ENCODE measurements at places on chromosomes 3 and 15. TPM values are rescaled to one million over a fixed set of nuclear protein-coding genes. Genes with fewer than 3 reads are reported as not detected.

The TMEM207 gene
- not detected for total RNA-seq

The TLR9 gene
- 1.2 TPM for total RNA-seq

The ROPN1 gene
- total RNA-seq, result not detected

The LDHAL6B gene
- not detected for total RNA-seq

The SCAMP5 gene
- total RNA-seq, result 1.2 TPM

The CFAP20DC gene
- total RNA-seq, result 2.0 TPM

The LRRC31 gene
- not detected for total RNA-seq

GRCh38 chr3:176051766-176052165 lies 1145.5 kb downstream of the TBL1XR1 start:
- no peak for DNase-seq

DNA sequence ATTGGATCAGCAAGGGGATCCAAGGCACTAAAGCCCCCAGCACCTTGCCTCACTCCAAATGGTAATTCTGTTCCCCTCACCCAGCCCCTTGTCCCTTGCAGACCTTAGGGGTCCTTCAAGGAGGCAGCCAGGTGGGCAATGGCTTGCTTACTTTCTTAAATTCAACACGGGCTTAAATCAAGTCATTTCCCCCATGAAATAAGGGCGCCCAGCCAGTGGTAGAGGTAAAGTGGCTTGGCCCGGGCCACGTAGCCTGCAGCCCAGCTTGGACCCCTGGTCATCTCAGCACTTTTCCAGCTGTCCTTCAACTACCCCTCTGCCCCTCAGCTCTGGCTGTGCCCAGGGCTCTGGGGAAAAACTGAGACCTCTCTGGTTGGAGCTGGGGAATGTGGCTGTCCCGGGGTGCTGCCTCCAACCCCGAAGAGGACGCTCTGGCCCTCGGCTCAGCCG lies 1.2 kb downstream of the PSTPIP1 start:
- DNase-seq, result no peak

DNA sequence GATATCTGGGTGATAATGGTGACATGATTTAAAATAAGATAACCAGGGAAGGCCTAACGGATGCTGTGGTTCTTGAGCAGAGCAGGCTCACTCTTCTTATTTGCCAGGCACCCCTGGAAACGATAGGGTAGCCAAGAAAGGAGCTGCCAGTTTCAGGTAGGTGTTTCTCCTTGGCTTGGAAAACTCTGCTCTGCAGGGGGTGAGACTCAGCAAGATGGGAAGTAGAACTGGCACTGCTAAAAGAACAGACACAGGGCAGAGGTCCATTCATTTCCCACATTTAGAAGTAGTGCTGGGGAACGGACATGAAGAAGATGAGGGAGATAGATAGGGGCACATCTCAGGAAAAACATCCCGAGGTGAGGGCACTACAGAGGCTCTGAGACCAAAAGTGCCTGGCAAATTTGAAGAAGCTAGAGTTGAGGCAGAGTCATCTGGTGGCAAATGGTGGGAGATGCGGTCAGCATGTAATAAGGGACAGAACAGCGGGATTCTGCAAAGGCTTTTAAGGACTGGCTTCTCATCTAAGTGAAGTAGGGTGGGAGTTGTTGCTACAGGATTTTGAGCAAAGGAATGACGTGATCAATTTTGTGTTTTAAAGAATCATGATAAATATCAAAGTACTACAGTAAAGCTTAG lies 323.4 kb upstream of the PLSCR5 start:
- DNase-seq, result no peak

DNA sequence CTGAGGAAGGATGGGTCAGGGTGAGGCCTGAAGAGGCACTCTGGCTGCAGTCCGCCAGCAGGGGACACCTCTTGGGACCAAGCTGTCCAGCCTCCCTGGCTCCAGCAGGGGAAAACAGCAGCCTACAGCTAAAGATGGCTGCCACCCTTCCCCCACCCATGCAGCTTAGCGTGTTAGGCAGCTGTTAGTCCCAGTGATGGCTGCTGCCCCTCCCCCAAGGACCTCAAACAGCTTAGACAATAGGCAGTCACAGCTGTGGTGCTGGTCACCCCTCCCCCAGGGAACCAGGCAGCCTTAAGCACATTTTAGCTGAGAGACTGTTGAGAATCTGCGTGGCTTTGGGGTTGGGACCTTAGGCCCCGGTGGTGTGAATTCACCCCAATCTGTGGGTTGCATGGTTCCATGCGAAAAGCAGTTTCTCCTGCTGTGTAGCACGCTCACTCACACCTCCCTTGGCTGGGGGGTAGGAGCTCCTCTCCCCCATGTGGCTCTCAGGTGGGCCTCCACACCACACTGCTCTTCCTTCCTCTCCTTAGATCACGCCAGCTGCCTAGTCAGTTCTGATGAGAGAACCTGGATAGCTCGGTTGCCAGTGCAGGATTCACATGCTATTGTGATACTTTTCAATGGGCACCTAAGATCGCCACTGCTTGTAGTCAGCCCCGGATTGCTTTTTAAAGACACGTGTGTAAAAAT lies 140.5 kb upstream of the CADPS start:
- no peak for DNase-seq

- DNase-seq, result no peak
These were observed 56.2 kb upstream of the TGFBR2 start for GRCh38 chr3:30550246-30550645.

DNA sequence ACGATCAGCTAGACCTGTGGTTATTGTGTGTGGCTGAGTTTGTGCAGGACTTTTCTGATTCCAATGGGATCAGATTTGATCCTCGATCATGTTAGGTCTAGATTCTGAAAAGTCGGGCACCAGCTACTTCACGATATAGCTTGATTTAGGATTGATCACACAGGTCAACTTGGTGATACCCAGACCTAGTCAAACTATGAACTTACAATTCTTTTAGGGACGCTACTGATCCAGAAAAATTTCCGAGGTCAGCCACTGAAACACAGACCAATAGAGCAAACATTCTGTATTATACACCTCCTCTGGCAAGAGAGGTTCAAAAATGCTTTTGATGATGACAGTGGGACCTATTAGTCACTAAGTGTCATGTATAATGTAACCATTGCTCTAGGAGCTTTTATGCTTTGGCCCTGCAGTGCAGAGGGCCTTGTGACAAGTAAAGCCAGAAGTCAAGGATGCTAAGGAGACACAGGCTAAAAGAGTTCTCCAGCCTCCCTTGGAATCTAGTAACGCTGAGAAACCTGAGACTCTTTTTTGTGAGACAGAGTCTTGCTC lies 115.6 kb upstream of the MB21D2 start:
- DNase-seq, result no peak

DNA sequence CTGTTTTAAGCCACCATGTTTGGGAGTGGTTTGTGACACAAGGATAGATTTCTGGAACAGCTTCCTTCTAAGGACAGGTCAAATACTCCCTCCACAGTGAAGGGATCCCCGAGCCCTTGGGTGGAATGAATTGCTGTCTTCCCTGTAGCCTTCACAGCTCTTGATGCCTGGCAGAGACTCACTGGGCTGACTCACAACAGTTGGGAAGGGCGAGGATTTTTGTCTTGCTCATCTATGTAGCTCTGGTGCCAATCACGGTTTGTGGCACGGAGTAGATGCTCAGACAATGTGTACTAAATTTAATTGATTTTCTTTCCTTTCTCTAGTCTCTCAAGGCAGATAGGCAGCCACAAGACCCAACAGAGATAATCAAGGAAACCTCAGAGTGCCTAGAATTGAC lies 27.0 kb downstream of the CRYGS start:
- no peak for DNase-seq

DNA sequence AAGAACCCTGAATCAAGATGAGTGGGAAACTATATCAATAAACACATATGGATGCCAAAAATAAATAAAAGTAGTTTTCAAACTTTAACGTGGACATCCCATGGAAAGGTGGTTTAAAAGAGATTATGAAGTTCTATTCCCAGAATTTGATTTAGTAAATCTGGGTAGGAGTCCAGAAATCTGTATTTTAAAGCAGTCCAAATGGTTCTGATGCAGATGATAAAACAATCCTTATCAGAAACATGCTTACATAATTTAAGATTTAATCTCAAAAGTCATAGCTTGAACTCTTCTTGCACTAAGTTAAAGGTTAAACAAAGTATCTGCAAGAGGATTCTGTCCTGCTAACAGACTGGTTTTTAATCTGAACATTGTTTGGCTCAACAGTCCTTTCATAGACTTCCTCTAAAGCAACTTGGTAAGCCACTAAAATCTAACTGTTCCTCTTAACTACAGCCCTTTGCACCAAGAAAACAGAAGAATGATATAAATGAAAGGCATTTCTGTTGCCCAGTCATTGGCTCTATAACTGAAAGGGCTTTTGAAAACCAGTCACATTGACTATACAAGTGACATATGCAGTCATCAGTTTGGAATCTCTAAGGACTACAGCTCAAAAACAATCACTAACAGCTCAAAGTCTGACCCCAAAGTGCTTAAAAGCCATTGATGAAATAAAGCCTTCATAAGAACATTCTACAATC lies 23.4 kb upstream of the MAP4 start:
- DNase-seq, result no peak

GRCh38 chr3:187875863-187876262 lies 130.6 kb upstream of the BCL6 start:
- no peak for DNase-seq

DNA sequence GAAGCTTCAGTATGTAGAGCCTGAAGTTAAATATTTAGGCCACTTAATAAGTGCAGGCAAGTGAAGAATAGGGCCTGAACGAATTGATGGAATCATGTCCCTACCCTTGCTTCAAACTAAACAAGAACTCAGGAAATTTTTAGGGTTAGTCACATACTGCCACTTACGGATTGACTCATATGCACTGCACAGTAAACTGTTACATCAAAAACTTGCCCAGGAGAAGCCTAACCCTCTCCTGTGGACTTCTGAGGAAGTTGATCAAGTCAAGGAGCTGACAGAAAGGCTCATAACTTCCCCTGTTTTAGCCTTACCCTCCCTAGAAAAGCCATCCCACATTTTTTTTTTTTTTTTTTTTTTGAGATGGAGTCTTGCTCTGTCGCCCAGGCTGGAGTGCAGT lies 20.6 kb upstream of the KBTBD12 start:
- DNase-seq, result no peak

DNA sequence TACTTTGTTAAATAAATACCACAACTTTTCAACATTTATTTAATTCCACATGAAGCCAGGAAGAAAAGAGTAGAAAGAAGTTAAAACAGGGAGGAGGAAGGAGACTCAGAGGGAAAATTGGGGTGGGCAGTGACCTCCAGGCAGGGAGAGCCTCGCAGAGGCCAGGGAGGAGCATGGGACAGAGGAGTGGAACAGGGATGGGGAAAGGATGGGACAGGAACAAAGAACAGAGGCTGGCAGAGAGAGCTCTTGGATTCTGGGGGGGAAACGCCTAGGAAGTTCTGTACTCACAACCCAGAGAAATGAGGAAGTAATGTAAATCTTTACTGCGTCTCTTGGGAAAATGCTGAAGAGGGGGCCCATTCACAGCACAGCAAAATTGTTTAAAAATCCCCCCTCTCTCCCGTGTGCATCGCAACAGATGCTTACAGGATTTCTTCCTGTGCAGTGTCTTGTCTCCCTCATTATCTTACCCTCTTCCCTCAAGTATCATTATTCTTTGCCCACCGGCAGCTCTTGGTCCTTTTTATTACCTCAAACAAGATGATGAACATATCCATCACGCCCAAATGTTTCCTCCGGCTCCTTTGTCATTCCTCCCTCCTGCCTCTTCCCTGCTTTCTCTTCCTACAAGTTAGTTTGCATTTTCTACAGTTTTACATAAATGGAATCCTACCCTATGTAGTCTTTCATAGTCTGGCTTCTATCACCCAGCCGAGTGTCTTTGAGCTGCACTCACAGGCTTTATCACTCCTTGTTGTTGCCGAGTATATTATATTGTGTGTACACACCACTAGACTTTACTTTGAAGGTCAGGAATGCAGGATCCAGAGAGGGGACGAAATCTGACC lies 65.5 kb downstream of the ARHGAP31 start:
- DNase-seq, result no peak

GRCh38 chr15:72342385-72342784 lies 22.4 kb upstream of the CELF6 start:
- peak; percentile 36 for DNase-seq

DNA sequence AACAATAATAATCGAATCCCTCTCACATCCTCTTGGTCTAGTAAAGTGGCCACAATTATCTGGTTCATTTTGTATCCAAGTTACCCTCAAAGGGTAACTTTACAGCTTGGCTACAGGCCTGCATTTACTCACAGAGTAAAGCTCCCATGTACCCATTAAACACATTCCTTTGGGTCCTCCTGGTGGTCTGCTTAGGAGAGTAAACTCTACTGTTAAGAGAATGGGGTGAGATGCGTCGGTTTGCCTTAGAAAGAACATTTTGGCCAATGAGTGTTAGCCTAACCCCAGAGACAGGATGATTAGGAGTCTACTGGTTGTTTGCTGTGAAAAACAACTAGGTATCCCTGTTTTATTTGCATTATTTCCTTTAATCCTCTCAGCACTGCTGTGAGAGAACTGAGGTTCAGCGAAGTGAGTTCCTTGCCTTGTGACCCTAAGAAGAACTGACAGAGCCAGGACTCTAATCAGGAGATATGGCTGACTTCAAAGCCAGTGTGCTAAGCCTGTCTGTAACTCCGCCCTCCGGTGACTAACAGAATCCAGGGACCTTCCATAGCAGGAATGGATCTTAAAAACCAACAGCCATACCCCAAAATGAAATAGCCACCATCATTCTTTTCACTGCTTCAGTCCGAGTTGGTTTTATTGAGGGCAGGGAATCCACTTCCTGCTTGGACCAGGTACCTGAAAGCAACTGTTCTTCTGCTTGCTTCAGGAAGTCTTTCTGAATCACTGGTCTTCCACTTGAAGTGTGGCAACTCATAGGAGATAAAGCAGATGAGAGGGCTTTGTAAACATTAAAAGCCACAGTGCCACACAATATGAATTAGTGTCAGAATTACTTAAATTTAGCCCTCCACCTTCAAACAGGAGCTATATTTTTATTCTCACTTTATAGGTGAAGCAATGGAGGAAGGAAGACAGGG lies 317.3 kb upstream of the WNT5A start:
- no peak for DNase-seq

- DNase-seq, result no peak
These were observed 679.0 kb upstream of the DPPA4 start for GRCh38 chr3:110016235-110016815.
